Hair follicle dermal papilla cell (primary cell): ENCODE measurements at places on chromosomes 4 and X. TPM values are rescaled to one million over a fixed set of nuclear protein-coding genes. Genes with fewer than 3 reads are reported as not detected.

RTL9 gene
- total RNA-seq, result 0.24 and 0.65 TPM in 2 replicates

SPANXC gene
- not detected in 2 replicates for total RNA-seq

F8A3 gene
- total RNA-seq, result 2.2 and 3.7 TPM in 2 replicates

SAGE1 gene
- not detected in 2 replicates for total RNA-seq

CDX4 gene
- not detected in 2 replicates for total RNA-seq

MAGEC2 gene
- total RNA-seq, result not detected in 2 replicates

ZNF330 gene
- 16.2 and 18.8 TPM in 2 replicates for total RNA-seq

ANOS1 gene
- total RNA-seq, result 0.12 and 0.49 TPM in 2 replicates

TBL1X gene
- 18.3 and 28.6 TPM in 2 replicates for total RNA-seq
